Stimulated activated CD4-positive, alpha-beta T cell treated with anti-CD3 and anti-CD28 coated beads, Interleukin-1b, Interleukin-23, amount 100 ng/mL, for 48 hours (primary cell): ENCODE measurements at places on chromosomes 7 and 10.

DNA sequence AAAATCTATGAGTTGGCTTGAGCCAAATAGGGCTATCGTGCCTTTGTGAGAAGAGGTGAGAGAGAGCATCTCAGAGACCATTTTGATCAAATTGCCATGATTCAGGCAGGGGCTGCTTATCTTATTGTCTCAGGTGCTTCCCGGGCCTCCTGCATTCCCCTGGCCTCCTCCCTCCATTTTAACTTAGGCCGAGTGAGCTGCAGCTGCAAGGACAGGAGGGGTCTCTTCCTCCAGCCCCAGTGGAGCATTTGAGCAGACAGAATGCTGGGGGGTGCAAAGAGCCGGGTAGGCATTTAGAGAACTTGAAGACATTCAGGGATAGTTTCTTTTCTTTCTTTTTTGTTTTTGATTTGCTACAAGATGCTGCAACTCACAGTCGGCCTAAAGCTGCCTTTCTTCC is 59.0 kb downstream of the BUB3 start:
- no peak for DNase-seq

GRCh38 chr7:134804351-134804750 is 24.9 kb downstream of the CALD1 start:
- DNase-seq = no peak

DNA sequence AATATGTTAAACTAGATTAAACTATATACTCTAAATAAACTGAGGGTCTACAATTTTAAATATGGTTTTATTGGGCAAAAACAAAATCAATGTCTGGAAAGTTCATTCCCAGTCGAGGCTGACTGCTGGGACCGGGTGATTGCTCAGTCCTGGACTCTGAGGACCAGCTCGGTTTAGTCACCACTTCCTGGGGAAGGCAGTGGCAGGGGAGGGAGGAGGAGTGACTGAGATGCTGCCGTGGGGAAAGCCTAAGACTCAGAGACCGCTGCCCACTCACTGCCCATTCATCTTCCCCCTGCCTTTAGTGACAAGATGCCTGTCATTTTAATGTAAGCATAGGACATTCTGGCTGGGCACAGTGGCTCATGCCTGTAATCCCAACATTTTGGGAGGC is 29.0 kb downstream of the ATOH7 start:
- peak; percentile 4 for DNase-seq

GRCh38 chr7:29620556-29620930 is 56.9 kb downstream of the PRR15 start:
- DNase-seq = no peak

DNA sequence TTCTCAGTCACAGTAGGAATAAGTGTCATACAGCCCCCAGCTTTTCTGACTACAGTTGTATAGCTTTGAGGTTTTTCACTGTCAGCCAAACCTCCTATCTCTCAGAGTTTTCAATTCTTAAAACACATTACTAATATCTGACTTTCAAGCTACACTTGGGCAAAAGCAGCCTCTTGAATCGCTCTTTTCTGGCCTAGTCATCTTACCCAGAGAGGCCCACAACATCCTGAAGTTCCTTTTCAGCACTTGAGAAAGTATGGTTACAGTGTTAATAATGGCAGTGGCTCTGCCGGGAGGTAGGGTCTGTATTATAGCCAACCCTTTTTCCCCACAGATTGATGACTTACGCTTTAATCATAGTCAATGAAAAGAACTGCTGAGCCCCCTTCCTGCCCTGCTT is 181.0 kb downstream of the LRRC4 start:
- DNase-seq = peak; percentile 59

DNA sequence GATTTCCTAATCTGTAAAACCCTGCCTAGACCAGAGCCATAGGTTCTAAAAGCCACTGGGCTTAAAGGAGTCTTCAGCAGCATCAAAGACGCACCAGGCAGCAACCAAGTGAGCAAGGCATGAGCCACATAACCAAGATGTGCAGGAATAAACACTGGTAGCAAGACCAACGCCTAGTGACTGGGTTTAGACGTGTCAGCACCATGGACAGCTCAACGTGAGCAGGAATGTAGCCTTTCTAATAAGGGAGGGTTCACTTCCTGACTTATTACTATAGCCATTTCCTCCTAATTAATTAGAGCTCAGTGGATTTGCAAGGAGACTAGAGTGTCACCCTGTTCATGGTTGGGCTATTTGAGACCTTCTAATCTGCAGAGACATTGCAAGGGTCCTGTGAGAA is 223.7 kb downstream of the LHFPL3 start:
- peak; percentile 1 for DNase-seq

DNA sequence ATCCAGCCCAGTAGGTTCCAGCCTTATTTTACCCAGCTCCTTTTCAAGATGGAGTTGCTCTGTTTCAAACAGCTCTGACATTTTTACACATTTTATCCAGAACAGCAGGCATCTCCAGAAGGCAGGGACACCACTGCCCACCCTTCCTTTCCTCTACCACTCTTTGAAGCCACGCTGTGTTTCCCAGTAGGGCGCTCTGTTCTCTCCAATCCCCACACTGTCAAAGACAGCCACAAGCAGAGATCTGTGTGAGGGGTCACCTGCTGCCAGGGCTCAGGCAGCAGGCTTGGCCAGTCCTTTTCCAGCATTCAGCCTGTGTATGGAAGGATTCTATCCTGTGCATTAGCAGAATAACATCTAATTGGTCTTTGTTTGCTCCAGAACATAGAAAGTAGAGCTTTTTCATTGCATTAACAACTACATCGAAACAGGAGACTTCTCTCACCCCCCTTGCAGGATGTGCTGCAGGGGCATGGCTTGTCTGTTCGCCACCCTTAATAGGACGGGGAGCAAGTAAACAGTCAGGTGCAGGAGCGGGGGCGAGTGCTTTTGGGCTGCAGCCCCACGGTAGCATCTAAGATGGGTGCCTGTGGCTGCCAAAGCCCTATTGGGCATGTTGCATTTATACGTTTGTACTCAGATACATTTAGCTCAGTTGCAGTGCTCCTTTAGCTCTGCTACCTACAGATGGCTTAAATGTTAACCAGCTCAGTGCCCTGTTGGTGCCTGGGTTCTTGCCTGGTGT is 326.1 kb downstream of the GALNT17 start:
- DNase-seq = no peak

GRCh38 chr10:88810196-88810961 is 7.8 kb downstream of the LIPM start:
- DNase-seq = no peak

GRCh38 chr7:90961037-90961725 is 303.1 kb upstream of the FZD1 start:
- DNase-seq = no peak

- DNase-seq = no peak
Measured at GRCh38 chr10:1287487-1287886, 231.3 kb downstream of the WDR37 start.

- DNase-seq = no peak
Measured at GRCh38 chr10:65501259-65501658, 1424.6 kb upstream of the LRRTM3 start.

GRCh38 chr10:48366261-48366660 is 59.8 kb downstream of the MAPK8 start:
- no peak for DNase-seq

- no peak for DNase-seq
Measured at GRCh38 chr7:107867858-107868466, 23.0 kb upstream of the DLD start.

GRCh38 chr7:120320218-120320961 is 47.4 kb downstream of the KCND2 start:
- DNase-seq = no peak

DNA sequence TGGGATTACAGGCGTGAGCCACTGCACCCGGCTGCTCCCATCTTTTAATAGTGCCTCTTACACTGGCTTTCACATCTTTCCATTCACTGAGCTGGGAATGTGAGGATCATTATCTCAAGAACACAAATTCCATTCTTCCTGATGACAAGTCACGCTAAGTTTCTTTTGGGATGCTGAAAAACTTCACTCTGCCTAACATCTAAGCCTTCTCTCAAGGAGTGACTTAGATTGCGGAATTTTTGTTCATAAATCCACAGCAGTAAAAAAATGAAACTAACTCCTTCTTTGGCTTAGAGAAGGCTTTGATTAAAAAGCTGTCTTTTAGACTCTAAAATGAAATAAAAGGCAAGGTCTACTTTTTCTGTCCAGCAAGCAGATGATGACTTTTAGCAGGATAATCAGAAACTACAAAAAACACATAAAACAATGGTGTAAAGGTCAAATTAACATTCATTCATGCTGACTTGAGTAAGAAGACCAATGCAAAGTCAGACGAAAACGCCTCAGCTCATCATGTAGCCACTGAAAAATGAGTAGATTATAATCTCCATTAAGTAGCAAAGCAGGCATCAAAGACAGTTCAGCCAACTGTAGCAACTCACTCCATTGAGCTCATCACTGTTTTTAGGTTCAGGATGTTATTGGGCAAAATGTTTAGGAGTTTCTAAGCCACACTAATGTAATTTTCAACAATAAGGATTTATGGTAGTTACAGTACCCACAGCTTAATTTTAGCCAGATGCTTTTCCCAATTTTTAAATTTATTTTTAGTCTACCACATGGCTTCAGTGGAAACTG is 178.8 kb downstream of the ELMO1 start:
- DNase-seq = no peak

DNA sequence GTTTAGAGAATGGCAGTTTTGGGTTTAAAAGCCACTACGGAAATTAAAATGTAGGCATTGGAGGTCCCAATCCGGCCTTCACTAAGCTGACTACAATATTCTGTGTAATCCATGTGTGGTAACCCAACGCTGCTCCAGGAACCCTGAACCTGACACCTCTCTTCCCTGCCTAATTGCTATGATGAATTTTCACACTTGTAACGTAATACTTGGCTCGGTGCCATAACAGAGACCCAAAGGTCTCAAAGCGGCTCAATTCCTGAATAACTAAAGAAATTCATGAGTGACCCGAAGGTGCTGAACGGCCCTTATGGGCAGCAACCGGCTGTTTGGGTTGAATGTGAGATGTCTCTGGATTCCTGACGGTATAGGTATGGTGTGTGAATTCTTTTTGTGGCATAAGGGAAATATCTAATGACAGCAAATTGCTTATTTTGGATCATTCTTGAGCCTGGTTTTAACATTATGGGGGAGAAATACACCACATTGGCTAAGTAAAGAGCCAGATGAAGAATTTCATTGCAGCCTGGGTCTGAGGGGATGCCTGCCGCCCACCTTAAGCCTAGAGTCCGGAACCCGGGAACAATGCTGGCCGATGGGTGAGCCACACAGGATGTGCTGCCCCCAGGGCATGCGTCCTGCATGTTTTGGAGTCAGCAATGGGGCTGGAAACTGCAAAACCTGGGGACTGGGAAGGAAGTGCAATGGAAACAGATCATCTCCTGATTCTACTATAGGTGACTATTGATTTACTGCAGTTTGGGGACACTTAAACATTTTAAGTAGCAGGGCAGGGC is 69.7 kb upstream of the FZD8 start:
- DNase-seq = no peak

DNA sequence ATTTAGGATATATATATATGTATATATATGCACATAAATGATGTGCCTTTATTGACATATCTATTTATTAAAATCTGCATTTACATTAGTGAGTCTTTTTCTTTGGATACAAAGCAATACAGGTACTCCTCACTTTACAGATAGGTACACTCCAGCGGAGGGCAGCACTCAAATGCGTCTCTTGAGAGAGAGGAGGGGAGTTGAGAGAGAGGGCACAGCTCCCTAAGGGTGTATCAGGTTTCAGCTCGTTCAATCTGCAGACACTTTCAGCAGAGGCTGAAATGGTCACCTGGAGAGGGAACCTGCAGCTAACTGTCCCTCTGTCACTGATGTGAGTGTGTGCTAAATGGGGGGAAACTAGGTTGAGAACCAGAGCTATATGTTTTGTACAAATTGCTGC is 21.5 kb downstream of the C10orf53 start:
- no peak for DNase-seq

DNA sequence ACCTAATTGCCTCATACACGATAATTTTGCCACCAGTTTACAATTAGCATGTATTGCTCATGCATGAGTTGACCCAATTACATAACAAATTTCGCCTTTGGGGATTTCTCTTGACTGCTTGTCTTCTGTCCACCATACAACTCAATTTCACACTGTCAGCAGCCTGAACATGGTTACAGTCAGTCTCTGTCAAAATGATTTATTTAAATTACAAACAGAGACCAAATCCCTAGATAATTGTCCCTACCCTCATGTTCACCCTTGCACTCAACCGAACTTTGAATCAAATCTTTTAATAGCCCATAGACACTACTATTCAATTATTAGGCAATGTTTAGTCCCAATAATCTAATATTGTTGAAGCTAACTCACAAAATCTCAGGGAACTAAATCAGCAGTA is 59.7 kb upstream of the NEBL start:
- DNase-seq = no peak

GRCh38 chr10:88271761-88272543 is 311.2 kb downstream of the RNLS start:
- DNase-seq = no peak

- DNase-seq = no peak
Measured at GRCh38 chr10:2478656-2479055, 588.7 kb upstream of the PFKP start.

DNA sequence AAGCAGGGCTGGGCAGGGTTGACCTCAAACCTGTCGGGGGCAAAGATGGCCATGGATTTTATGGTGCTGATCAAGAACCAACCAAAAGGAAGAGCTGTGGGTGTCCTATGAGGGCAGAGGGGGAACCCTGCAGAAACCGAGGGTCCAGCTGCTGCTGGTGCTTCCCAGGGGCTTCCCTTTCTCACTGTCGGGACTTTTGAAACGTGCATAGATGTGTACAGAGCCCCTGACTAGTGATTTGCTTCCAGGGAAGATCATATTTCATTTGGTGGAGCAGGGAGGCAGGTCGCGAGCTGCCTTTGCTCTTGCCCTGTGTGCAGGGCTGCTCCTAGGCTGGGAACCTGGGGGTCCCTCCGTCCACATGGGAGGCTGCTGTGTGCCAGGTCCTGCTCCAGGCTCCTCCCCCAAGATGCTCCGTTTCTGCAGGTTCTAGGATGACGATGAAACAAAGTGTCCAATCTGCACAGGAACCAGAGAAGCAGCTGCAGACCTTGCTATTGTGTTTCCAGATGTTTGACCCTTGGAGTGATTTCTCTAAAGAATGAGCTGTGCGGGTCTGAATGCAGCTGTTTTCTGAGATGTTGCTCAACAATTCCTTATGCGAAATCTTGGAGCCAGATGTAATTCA is 9.4 kb upstream of the INPP5A start:
- DNase-seq = no peak

DNA sequence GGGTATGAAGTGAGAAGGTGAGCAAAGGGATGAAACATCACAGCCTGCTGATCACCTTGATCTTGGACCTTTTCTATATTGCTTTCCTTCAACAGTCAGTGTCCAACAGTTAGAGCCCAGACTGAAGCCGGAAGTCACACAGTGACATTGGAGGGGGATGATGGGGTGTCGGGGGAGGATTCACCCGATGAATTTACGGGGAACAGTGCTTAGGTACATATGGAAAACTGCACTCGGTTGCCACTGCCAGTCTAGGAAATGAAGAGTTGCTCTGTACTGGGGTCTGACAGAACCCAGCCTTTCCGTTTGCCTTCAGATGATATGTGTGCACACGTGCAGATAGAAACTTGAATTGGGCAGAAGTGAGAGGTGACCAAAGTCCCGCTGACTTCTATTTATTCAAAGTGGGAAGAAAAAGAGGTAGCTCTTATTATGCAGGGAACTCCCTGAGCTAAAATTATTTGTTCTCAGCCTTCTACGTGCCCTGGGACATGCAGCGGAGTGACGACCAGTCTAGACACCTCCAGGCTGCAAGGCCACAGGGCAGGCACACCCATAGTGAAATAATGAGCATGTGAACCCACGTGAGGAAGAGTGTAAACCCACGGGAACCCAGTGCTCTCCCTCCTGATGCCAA is 107.2 kb upstream of the INHBA start:
- DNase-seq = no peak

GRCh38 chr10:91944880-91945630 is 21.5 kb downstream of the BTAF1 start:
- DNase-seq = peak; percentile 16

GRCh38 chr7:123867225-123867624 is 22.3 kb downstream of the HYAL4 start:
- DNase-seq = no peak
